Stimulated activated CD4-positive, alpha-beta T cell treated with anti-CD3 and anti-CD28 coated beads, Interleukin-12 subunit alpha, Interleukin-12 subunit beta, amount 100 ng/mL, for 4 hours (primary cell): ENCODE measurements at places on chromosomes 3 and 15.
A peak's percentile ranks its signal among the peaks of the same experiment; 100 is the strongest.

DNA sequence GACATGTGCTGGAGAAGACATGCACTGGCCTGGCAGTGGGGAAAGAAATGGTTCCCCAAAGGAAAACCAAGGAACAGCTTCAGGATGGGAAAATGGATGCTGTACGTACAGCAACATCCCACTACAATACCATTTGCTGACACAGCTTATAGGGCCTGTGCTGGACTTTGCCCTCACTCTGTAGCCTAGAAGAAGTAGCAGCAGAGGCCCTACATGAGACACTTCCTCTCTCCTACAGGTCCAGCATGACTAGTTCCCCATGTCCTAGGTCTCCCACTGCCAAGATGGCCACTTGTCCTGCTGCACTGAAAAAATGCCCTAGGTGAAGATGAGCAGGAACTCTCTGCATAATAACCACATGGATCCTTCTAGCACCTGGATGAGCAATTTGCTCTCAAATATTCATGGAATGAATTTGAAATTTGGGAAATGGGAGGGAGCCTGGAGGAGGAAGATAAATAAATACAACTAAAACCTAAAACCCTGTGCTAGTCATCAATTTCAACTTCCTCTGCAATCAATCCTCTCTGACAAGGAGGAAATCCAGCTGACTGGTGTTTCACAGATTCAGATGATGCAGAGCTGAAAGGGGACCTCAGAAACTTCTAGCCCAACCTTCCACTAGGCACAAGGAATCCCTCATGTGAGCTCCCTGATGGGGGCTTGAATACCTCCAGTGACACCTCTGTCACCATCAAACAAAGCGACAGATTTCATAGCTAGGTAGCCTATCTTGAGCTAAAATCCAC lies 514.3 kb upstream of the PPP2R3A start:
- DNase-seq: no peak

DNA sequence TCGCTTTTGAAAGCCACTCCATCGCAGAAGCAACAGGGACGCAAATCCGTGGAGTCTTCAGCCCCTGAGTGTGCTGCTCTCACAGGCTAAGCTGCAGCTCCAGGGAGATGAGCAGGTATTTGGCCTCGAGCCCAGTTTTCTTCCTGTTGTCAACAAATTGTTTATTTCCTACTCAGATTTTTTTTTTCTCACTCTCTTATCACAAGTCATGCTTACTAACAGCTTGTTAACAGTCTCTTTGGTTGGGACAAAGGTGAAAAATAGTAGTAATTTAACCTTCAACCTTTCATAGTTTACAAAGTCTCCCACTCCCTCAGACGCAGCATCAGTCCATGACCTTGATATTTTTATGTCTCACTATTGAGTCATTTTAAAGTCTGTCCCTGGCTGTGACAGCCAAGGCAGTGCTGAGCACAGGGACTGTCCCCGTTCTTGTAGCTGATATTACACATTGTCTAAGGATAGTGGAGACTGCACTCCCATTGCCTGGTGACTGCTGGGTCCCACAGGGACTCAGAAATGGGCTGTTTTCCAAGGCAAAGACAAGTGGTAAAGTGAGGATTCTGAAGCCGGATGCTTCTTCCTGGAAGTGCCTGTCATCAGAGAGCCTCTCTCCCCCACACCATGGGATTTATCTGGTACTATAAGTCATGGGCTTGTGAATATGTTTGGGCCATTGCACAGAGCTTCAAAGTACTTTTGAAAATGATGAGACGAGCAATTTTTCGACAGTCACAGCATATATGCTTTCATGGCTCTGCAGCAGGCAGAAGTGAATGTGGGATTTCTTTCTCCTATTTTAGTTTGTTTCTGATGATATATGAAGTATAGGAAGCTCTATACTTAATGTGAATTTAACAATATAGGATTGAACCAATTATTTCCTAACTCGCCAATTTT lies 59.8 kb upstream of the UNC13C start:
- no peak for DNase-seq

GRCh38 chr3:55936549-55937052 lies 449.5 kb upstream of the WNT5A start:
- DNase-seq: no peak

DNA sequence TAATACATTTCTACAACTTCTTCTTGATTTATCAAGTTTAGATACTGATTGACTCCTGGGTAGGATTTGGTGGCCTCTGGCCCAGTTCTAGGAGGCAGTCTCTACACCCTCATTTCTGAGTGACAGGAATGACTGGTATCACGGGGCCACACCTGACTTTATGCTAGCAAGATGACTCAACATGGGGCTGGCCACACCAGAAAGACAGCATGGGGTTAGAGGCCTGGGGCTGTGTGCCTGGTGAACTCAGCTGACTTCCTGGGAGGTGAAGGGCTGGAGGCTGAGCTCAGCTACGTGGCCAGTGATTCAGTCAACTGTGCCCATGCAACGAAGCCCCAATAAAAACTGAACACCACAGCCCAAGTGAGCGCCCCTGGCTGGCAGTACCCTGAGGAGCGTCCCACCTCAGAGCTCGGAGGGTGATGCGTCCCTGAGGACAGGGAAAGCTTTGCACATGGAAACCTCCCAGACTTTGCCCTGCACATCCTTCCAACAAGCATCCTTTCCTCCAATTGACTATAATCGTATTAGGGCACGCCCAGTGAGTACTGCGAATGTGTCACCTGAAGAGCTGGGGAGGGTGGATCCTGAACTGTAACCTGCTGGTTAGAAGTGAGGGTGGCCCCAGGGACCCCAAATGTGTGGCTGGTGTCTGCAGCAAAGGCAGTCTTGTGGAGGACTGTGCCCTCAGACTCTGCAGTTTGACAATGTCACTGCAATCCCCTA lies 57.2 kb downstream of the NIPA2 start:
- no peak for DNase-seq

- DNase-seq: peak; percentile 31
Observed at GRCh38 chr3:44235604-44236484, 5.8 kb upstream of the TOPAZ1 start.

- DNase-seq: no peak
Observed at GRCh38 chr15:66952756-66953522, 112.5 kb upstream of the SMAD3 start.

DNA sequence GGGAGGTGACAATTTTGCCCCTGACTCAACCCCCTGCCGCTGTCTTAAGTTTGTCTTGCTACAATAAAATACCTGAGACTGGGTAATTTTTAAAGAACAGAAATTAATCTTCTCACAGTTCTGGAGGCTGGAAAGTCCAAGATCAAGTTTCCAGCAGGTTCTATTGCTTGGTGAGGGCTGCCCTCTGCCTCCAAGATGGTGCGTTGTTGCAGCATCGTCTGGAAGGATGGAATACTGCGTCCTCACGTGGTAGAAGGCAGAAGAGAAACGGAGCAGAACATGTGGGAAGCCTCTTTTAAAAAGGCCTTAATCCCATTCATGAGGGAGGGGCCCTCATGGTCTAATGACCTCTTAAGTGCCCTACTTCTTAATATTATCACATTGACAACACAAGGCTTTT lies 87.3 kb upstream of the SNTN start:
- no peak for DNase-seq
